ENCODE measurements at places on chromosomes 11 and 22.

- DNase-seq, result no peak
These were observed 52.0 kb downstream of the TMEM123 start for GRCh38 chr11:102400603-102401002.

DNA sequence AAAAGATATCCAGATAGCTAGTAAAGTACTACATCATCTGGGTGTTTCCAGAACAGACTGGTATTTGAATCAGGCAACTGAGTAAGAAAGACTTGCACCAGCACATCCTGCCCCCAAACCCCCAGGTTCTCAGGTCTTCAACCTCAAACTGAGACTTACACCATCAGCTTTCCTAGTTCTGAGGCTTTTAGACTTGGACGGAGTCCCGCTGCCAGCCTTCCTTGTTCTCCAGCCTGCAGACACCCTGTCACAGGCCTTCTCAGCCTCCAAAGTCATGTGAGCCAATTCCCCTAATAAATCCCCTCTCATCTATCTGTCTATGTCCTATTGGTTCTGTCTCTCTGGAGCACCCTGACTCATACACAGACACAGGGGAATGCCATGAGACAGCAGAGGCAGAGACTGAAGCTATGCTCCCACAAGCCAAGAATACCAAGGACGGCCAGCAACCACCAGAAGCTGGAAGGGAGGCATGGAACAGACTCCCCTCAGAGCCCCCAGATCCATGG lies 10.9 kb downstream of the SMCO4 start:
- no peak for DNase-seq

DNA sequence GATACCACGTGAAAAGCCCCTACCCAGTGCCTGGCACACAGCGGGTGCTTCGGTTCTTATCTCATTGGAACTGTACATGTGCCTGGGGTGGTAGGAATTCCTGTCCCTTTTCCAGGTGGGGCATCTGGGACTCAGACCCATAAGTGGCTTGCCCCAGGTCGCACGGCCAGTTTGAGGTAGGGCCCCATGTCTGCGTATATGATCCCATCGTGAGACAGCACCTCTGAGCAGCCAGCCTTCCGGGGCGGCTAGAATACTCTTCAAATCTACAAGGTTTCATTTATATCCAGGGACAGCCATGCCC lies 33.5 kb upstream of the SMIM38 start:
- no peak for DNase-seq

GRCh38 chr11:17827006-17827405 lies 92.4 kb downstream of the KCNC1 start:
- no peak for DNase-seq

- DNase-seq, result no peak
These were observed 18.5 kb upstream of the QSER1 start for GRCh38 chr11:32874132-32874531.

DNA sequence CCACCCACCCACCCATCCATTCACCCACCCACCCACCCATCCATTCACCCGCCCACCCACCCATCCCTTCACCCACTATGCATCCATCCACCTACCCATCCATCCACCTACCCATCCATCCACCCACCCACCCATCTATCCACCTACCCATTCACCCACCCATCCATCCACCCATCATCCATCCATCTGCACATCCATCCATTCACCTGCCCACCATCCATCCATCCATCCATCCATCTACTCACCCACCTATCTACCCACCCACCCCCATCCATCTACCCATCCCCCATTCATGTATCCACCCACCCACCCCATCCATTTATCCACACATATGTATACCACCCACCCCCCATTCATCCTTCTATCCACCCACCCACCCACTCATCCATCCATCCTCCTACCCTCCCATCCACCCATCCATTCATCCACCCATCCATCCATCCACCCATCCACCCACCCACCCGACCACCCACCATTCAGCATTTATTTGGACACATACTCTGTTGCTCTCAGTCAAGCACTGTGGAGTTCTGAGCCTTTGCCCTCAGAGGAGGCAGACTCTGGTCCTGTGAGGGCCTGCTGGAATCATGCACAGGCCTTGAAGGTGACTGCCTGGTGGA lies 380.1 kb downstream of the TBC1D22A start:
- DNase-seq, result no peak

GRCh38 chr11:440065-441042 lies 1.5 kb downstream of the ANO9 start:
- DNase-seq, result no peak

GRCh38 chr22:37019309-37020191 lies at the start of the genes MPST and TST:
Gene MPST, plus strand, starts transcription at chr22:37019742. Its CDS starts 95 bp downstream, at chr22:37019837.
Gene TST, minus strand, starts transcription at chr22:37019447. Its CDS starts 715 bp downstream, at chr22:37018732.
- peak; percentile 51 for DNase-seq

DNA sequence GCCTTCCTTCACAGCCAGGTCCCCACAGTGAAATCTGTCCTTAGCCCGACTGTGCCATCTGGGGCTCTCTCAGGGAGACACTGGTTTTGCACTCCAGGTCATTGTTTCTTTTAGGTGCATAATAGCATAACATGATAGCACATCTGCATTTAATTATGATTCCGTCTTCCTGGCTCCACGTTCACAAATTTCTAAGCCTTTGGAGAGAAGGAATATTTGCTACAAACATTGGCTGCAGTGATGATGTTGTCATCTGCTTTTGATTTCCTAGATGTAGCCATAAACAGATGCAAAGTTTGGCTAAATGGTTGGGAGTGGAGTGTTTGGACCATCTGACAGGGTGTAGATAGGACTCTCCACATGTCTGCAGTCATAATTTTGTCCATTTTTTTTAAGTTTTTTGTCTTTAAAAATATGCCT lies 12.0 kb upstream of the CAT start:
- no peak for DNase-seq

GRCh38 chr11:84564180-84564866 lies 1062.8 kb downstream of the DLG2 start:
- no peak for DNase-seq

- DNase-seq, result no peak
These were observed 4.3 kb upstream of the OR52E1 start for GRCh38 chr11:5065027-5065426.
